Activated CD4-positive, alpha-beta T cell treated with anti-CD3 and anti-CD28 coated beads, Interleukin-2, amount 50 U/mL, for 48 hours (primary cell): ENCODE measurements at places on chromosomes 5 and 9.

- no peak for DNase-seq
Observed at GRCh38 chr9:7206221-7206758, 448.5 kb downstream of the KDM4C start.

- no peak for DNase-seq
Observed at GRCh38 chr9:124376329-124376728, 38.9 kb downstream of the PSMB7 start.

DNA sequence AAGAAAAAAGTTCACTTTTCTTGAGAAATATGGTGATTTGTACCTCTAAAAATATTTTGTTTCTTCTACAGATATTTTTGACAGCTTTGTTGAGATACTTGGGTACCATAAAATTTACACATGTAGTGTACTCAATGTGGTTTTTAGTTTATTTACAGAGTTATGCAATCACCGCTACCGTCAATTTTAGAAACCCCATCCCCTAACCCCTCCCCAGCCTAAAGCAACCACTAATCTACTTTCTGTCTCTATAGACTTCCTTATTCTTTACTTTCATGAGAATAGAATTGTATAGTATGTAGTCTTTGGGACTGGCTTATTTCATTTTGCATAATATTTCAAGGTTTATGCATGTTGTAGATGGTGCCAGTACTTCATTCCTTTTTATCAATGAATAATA lies 45.0 kb upstream of the TDRD7 start:
- no peak for DNase-seq

DNA sequence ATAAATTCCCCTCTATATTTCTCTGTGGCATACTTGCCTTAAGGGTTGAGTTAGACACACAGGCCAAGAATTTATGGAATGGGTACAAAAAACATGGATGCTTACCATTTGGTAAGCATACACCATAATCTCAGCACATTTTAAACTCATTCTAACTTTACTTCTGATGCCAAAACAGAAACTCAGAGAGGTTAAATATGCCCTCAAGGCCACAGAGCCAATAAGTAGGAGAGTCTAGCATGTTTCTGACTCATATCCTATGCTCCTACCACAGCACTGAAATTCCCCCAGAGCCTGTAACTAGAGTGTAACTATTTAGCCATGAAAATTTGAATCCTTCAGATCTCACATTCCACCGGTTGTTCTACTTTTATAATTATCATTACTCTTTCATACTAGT lies 559.7 kb downstream of the ACTL7B start:
- DNase-seq: no peak

DNA sequence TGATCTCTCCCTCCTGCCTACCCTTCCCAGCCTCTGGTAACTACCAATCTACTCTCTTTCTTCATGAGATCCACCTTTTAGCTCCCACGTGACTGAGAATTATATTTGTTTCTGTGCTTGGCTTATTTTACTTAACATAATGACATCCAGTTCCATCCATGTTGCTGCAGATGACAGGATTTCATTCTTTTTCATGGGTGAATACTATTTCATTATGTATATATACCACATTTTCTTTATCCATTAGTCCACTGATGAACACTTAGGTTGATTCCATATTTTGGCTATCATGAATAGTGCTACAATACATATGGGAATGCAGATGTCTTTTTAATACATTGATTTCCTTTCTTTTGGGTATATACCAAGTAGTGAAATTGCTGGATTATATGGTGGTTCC lies 35.5 kb upstream of the ZNF366 start:
- DNase-seq: no peak

GRCh38 chr9:122930541-122931225 lies 629 bp downstream of the ZBTB26 start:
- no peak for DNase-seq

DNA sequence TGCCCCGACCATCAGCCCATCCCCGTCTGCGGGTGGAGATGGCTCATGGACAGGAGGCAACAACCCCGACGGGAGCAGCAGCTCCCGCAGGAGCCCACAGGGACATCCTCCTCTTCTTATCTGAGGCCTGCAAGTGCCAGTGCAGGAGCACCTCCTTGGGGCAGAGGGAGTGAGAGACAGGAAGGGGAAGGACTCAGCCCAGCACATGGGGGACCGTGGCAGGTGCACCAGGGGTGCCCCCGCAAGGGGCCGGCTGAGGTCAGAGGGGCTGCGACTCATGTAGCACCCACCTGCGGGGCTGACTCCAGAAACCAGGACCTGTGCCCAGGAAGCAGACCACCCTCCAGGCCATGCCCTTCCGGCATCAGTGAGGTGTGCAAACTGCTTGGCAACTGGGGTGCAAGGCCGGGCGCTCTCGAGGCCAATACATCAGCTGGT lies 259.8 kb upstream of the ADAMTS16 start:
- DNase-seq: no peak

- DNase-seq: no peak
Observed at GRCh38 chr9:129282731-129283211, 104.7 kb upstream of the IER5L start.

GRCh38 chr5:93189707-93190120 lies 391.3 kb downstream of the NR2F1-AS1 start:
- no peak for DNase-seq

- DNase-seq: no peak
Observed at GRCh38 chr5:15243301-15244020, 256.5 kb upstream of the FBXL7 start.

DNA sequence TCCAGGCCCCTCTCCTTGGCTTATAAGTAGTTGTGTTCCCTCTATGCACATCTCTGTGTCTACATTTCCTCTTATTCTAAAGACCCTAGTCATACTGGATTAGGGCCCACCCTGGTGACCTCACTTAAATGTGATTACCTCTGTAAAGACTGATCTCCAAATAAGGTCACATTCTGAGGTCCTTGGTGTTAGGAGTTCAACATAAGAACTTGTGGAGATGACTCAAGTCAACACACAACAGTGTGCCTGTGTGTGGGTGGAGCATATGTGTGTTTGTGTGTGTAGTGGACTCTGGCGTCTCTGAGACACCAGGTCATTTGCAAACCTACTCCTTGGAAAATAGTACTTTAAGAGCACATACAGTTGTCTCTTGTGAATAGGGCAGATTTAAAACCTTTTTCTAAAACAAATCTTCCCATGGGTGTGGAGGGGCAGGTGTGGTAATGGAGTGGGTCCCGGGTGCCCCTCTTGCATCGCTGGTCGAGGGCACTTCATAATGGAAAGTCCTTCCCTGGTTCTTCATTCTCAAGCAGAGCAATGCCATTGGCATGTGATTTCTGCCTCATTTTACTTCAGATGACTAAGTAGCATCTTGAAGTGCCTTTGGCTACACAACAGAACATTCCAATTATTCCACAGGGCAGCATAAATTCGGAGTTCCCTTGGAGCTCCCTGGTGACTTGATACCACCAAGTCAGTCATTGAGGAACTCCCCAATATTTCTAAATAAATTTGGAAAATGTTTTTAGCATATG lies 84.4 kb downstream of the C9orf152 start:
- no peak for DNase-seq

- no peak for DNase-seq
Observed at GRCh38 chr5:109857405-109858031, 167.8 kb downstream of the MAN2A1 start.

GRCh38 chr5:170508036-170508435 lies 4.2 kb downstream of the KCNIP1 start:
- DNase-seq: no peak

- DNase-seq: no peak
Observed at GRCh38 chr9:93468763-93469456, 15.5 kb upstream of the FAM120AOS start.

GRCh38 chr5:53971551-53971950 lies 338.8 kb downstream of the ARL15 start:
- no peak for DNase-seq

GRCh38 chr5:17992291-17992690 lies 358.0 kb downstream of the TAF11L14 start:
- no peak for DNase-seq

GRCh38 chr5:145293716-145294115 lies 541.4 kb downstream of the PRELID2 start:
- no peak for DNase-seq

- DNase-seq: no peak
Observed at GRCh38 chr9:18526685-18527084, 52.7 kb downstream of the ADAMTSL1 start.

DNA sequence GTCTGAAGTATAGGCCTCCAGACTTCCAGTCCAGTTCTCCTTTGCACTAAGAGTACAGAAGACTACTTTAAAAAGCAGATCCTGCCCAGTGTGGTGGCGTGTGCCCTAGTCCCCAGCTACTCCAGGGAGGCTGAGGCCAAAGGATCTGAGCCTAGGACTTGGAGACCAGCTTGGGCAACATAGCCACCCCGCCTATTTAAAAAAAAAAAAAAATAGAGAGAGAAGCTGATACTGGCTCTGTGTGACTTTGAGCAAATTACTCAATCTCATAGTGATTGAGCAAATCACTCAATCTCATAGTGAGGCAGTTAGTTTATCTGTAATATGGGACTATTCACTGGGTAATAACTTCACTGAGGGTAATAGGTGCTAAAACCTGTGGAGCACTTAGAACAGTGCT lies 43.6 kb upstream of the KDM4C start:
- DNase-seq: no peak
